ENCODE measurements at places on chromosomes 4 and X.

DNA sequence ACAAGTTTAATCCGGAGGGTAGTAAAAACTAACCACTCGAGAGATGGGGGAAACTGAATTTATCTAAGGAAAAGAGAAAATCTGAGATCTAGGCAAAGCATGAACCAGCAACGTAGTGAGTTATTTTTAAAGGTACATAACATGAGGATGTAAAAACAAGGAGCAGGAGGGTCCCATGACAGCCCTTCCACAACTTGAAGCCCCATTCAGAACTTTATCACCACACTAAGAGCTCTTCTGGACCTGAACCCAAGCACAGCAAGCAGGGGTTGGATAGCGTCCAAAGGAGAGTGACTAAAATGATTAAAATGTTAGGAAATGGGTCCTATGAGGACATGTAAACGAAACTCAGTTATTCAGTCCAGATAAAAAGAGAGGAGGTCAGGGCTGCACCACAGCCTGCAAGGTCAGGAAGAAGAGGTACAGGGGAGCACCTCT lies 16.2 kb downstream of the SH3RF1 start:
- no peak for DNase-seq

DNA sequence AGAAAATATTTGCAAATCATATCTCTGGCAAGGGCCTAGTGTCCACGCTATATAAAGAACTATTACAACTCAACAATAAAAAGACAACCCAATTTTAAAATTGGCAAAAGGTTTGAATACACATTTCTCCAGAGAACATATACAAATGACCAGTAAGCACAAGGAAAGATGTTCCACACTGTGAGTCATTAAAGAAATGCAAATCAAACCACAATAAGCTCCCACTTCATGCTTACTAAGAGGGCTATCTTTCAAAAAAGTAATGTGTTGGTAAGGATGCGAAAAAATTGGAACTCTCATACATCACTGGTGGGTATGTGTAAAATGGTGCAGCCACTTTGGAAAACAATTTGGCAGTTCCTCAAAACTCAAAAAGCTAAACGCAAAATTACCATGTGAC lies 884.0 kb upstream of the INTU start:
- DNase-seq, result no peak

DNA sequence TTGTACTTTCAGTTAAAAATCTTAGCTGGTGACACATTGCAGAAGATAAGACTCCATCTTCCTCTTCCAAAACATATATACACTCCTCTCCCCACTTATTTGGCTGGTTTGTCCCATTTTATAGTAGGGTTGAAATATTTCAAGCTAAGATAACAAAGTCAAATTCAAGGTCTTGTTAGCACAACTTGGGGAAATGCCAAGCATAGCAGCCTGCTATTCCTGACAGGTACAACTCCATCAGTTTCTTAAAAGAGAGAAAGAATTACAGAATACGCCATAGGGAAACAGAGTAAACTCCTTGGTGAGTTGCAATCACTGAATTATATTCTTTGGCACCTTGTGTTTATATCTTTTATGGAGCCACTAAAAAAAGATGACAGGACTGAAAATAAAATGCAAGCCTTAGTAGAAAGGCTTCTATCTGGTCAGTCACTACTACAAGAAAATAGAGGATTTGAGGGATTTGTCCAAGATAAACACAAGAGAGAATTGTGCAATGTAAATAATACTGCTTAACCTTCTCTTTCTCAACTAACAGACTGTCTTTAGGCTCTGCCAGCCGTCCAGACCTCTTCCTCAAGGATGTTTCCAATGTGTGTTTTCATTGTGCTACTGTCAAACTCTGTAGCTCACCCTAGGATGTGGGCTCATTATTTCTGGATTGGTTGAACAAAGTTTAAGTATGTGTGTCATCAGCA lies 170.3 kb downstream of the VEGFC start:
- no peak for DNase-seq

DNA sequence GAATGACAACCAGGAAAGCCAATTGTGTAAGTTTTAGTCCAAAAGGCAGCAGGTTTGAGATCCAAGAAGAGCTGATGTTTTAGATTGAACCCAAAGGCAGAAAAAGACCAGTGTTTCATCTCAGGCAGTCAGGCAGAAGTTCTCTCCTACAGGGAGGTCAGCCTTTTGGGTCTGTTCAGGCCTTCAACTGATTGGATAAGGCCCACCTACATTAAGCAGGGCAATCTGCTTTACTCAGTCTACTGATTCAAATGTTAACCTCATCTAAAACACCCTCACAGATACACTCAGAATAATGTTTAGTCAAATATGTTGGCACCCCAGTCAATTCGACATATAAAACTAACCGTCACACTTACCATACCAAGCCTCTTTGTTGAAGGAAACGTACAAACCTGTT lies 134.2 kb upstream of the NEIL3 start:
- DNase-seq, result no peak

DNA sequence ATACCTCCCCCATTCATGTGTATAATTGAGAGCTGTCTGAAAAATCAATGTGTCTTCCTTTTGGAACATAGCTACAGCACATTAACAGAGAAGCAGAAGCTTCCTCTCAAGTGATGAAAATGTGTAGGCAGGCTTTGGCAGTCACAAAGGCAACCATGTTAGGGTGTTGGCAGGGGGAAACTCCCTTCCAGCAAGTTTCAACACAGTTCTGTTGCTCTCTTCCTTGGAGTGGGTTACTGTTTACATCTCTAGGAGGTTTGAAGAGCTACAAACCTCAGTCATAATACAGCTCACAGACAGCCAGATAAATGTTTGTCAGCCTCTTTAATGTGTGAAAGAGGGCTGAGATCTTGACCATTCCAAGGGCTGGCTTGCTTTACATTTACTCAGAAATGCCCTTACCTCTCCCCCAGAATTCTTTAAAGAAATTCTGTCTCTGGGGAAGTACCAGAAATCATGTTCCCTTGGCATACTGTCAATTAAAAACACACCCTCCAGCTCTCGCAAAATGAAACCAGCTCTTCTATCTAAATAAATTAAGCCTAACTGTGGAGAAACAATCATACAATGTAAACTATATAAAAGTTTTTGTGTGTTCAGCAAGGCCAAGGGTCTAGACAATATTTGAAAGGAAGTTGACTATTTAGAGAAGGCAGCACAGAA lies 18.9 kb downstream of the ZBTB33 start:
- DNase-seq, result no peak

- no peak for DNase-seq
These were observed 12.9 kb upstream of the WDR17 start for GRCh38 chr4:176052744-176053143.

GRCh38 chr4:42445038-42445437 lies 47.8 kb downstream of the SHISA3 start:
- no peak for DNase-seq

DNA sequence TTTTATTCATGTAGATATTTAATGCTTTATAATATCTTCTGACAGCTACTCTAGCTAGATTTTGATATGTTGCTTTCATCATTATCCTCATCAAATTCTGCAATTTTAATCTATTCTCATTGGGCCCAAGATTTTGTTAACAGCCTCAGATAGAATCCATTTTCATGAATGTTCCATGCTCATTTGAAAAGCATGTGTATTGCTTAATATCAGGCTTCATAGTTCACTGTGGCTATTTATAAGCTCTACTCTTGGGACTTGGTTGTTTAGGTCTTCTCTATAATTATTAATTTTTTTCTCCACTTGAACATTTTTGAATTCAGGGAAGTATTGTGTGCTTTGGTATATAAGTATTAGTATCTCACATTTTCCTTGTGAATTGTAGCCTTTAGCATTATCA lies 41.8 kb downstream of the RAB40A start:
- DNase-seq, result no peak

DNA sequence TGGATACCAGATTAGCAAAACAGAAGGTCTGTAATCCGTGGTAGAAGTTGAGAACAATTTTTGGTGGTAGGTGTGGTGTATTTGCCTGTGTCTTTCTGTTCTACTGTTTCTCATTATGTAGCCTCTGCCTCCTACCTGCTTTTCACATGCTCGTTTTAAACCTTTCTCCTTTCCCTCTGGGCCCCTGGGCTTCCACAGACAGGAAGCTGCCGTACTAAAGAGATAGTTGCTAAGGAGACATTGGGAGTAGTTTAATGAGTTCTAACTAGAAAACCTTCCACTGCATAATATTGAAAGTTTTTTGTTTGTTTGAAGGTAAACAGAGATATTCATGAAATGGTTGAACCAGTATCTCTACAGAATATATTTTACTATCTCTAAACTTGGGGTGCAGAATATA lies 107.8 kb downstream of the STOX2 start:
- DNase-seq, result no peak

DNA sequence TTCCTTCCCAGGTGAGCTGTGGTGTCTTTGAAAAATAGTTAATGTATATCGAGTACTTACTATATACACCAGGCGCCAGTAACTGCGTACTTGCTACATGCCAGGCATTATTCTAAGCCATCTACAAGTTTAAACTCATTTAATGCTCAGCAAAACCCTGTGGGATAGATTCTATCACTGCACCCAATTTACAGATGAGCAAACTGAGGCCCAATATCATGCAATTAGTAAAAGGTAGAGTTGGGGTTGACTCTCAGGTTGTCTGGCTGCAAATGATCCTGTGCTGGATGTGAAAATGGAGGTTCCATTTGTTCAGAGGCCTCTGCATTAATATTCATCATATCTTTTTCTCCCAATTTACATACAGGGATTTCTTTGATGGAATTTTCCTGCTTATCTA lies 17.6 kb downstream of the NKX3-2 start:
- DNase-seq, result no peak

GRCh38 chr4:58205446-58206235 lies 1095.5 kb upstream of the IGFBP7 start:
- no peak for DNase-seq

- DNase-seq, result no peak
These were observed 11.5 kb upstream of the CHST7 start for GRCh38 chrX:46561824-46562657.

DNA sequence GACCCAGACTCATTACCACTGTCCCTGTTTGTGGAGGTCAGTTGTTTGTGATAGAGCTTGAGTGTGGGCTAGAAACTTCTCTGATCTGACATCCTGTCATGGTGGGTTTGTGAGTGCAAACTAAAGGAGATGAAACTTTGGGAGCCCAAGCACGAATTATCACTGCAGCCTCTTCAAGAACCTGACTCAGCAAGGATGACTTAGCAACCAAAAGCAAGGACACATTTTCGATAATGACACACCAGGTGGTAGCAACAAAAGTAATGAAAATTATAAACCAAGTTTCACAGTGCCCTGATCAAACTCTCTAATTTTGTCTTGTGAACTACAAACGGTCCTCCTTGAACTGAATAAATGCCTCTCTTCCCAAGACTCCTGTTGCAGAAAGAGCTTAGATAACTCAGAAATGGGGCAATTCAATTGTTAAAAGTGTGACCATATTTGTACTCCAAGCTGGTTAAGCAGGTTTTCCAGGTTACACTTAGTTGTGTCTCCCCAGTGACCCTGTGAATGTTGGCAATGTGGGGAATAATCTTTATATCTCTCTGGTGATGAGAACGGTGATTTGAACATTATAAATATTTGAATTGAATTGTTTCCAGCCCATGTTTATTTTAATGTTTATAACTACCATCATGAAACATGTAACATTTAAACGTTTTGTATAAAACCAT lies 52.6 kb upstream of the ATP8A1 start:
- no peak for DNase-seq

DNA sequence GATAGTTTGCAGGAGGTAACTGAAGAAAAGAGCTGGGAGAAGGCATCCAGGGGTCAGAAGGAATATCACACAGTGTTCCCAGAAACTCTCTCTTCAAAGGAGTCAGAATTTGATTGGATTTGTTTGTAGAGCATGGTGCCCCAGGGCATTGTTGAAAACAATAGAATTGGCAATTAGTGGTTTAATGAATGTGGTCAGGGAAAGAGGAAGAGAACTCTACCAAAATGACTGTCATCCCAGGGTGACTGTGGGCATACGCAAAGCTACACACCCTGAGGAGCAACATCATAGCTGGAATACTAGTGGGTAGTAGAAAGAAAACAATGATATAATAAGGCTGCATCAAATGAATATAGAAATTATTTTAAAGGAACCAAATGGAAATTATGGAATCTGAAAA lies 21.5 kb downstream of the TNIP2 start:
- DNase-seq, result no peak

DNA sequence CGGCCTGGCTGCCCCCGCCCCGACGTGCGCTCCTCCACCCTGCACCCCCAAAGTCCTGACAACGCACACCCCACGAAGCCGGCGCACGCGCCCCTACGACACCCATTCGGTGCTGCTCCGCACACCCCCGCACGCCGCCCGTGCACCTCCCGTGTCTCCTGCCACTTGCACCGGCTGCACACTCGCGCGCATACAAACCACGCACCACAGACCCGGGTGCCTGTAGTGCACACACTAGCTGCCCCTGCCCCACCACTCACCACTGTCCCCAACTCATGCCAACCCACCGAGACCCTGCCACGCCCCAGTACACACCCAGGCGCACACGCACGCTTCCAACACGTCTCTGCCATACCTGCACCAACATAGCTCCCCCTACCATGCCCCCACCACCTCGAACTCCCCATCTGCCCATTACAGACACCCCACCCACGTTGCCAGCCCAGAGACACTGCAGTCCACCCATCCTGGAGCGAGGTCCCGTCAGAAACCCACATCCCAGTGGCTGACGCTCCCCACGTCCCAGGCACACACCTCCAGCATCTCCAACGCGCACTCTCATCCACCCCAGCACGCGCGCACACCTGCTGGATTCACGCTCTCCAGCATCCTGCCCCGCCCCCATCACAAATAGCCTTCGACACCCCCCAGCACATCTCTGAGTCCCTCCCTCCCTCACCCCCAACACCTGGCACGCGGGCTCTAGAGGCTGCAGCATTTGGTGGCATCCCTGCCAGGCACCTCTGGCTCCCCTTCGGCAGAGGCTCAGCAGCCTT lies 4.2 kb upstream of the DUSP9 start:
- DNase-seq, result no peak

- no peak for DNase-seq
These were observed 591.9 kb downstream of the TECRL start for GRCh38 chr4:63817196-63817865.

GRCh38 chr4:156321203-156321602 lies 367.5 kb upstream of the CTSO start:
- no peak for DNase-seq

- no peak for DNase-seq
These were observed 32.7 kb upstream of the TMEM150C start for GRCh38 chr4:82594456-82594855.

- DNase-seq, result no peak
These were observed 209.8 kb downstream of the RTL9 start for GRCh38 chrX:110568441-110568840.

DNA sequence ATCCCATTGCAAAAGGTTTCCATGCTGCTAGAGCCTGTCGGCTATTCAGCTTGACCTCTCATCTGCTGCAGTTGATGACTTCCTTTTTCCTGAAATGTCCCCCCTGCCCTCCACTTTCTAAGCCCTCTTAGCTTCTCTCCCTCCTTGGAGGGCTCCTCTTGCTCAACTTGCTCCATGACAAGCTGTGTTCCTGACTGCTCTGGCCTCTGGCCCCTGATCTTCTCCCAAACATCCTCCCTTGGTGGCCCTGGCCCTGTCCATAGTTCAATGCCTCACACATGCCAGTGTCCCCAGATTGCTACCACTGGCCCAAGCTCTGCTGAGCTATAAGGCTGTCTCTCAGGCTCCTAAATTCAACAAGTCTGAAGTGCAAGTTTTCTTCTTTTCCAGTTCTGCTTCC lies 29.6 kb downstream of the RASL11B start:
- no peak for DNase-seq

All from T-helper 17 cell (primary cell).